ENCODE measurements at places on chromosomes 2 and 18.

- DNase-seq = no peak
Measured at GRCh38 chr2:39437522-39438296, 624 bp upstream of the MAP4K3 start.

- DNase-seq = no peak
Measured at GRCh38 chr2:214361116-214361515, 49.7 kb upstream of the VWC2L start.

GRCh38 chr18:48735080-48735676 lies 196.3 kb downstream of the CTIF start:
- DNase-seq = no peak

GRCh38 chr18:79396431-79397246 lies 909 bp downstream of the NFATC1 start:
- no peak for DNase-seq

- DNase-seq = no peak
Measured at GRCh38 chr2:234405462-234405861, 91.4 kb downstream of the ARL4C start.

- DNase-seq = no peak
Measured at GRCh38 chr2:39479696-39480095, 42.6 kb upstream of the MAP4K3 start.

GRCh38 chr2:38508311-38509039 lies 94.3 kb downstream of the HNRNPLL start:
- peak; percentile 78 for DNase-seq

- no peak for DNase-seq
Measured at GRCh38 chr2:210660-211059, 53.2 kb downstream of the SH3YL1 start.

- no peak for DNase-seq
Measured at GRCh38 chr2:233922471-233922870, 5.3 kb downstream of the TRPM8 start.

DNA sequence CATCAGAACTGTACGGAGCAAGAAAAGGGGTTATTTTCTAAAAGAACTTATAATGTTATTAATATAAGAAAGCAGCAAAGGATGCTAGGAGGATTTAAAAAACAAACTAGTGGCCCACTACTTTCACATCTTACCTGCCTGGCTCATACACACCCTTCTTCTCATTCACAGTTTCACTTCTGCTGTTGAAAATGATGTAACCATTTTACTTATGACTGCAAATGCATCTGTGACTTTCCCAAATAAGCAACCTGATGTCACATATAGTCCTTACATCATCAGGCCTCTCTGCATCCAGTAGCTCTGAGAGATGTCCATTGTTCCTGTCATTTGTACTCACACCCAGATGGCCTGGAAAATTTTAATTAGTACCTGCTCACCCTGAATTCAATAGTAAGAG lies 101.8 kb upstream of the MYO3B start:
- DNase-seq = no peak

- DNase-seq = no peak
Measured at GRCh38 chr18:9735879-9736278, 27.8 kb downstream of the RAB31 start.

GRCh38 chr18:9985641-9986040 lies 71.8 kb downstream of the VAPA start:
- no peak for DNase-seq

DNA sequence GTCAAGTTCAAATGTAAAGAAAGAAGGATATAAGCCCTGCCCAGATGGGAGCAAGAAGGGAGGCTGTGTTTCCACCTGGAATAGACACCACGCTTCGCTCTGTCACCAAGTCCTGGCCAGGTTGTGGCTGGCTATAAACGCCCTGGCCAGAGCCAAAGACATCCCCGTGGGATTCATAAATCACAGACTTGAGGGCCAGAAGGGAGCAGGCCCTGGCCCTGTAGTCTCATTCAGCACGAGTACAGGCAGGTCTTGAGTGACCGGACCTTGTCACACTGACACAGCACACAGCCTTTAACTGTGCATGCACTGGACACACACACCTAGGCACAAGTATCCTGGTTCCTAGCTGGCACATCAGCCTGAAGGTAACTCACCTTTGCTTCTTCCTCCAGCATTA lies 94.5 kb upstream of the MGAT4A start:
- no peak for DNase-seq

- no peak for DNase-seq
Measured at GRCh38 chr2:84963692-84964405, 7.1 kb upstream of the KCMF1 start.

GRCh38 chr2:71667256-71668182 lies 214.2 kb downstream of the DYSF start:
- DNase-seq = no peak

DNA sequence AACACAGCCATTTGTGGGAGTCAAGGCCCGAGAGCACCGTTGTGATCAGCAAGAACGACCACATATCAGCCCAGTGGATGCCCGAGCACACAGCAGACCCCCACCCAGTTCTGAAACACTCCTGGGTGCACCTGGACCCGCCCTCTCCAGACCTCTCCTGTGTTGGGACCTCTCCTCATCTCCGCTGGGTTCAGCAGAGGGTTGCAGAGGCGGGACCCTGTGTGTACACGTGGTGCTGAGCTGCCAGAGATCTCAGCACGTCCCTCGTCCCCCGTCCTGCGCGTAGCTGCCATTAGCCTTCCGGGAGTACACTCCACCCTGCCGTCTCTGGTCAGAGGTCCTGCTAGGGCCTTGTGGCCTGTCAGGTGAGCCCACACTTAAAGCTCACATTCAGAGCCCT lies 51.7 kb downstream of the ADI1 start:
- DNase-seq = no peak

DNA sequence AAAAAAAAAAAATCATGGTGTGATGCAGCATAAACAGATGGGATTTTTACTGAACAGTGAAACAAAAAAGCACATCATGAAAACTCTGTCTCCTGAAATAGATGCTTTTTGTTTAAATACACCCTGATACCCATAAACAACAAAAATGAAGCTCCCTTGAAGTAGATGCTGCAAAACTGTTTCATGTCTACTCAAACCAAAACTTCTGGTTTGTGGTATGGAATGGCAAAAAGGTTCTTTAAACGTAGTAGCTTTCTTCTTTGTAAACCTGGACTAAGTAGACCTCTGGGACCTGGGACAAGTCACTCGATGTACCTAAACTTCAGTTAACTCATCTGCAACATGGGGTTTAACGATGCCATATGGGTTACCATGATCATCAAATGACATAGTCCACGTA lies 64.4 kb upstream of the RAPH1 start:
- DNase-seq = no peak

GRCh38 chr2:223528036-223528435 lies 74.1 kb downstream of the SCG2 start:
- DNase-seq = no peak

DNA sequence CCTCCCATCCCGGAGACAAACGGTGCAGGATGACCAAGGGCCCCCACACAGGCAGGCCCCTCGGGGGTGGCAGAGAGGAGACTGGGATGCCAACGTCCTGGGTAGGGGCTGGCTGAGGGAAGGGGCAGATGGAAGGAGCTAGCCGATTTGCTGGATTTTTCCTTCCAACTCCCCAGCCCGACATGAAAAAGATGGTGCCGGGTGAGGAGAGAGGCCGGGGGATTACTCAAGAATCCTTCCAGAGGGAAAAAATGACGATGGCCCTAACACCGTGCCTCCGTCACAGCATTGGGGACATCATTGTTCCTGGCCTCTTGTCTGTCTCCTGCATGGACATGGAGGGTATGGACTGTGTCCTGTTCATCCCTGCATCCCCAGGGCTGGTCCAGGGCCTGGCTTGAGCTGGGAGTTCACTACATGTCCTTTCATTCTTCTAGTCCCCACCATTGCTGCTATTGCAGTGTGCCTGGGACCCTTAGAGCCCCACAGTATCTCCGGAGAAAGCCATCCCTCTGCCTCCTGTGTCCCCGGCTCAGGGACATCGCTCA lies 217.7 kb downstream of the TNS1 start:
- no peak for DNase-seq

GRCh38 chr2:236264256-236264655 lies at the start of gene ASB18:
ASB18 (minus strand) TSS chr2:236264406; CDS start chr2:236264345, 61 bp downstream.
- DNase-seq = no peak

DNA sequence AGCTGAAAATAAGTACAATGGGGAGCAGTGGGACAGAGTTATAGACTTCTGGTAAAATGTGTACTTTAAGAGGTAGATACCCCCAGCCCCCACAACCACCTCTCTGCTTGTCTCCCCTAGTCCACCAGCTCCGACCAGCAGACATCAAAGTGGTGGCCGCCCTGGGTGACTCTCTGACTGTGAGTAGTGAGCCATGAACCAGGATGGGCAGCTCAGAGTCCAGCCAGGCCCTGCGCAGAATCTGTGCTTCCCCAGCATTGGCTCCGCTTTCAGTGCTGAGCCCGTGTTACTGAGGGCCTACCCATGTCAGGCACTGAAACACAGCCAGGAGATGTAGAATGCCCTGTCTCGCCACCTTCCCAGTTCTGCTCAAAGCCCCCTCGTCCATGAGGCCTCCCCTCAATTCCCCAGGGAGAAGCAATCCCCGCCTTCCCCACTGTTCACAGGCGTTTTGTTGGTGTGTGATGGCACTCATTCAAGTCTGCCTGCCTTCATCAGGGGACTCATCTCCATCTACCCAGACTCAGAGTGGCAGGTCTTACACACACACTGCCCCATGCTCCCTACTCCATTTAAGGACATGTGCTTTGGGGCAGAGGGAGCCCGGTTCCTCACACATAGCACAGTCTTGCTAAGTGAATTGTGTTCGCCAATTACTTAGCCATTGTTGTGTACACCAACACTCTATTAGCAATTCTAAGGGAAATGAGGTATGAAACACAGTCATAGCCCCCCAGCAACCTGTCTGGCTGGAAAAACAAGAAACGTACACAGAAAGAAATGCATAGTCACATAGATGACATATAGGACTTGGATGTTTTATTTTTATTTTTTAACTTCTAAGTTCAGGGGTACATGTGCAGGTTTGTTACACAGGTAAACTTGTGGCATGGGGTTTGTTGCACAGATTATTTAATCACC lies 122.6 kb downstream of the PLB1 start:
- no peak for DNase-seq

- no peak for DNase-seq
Measured at GRCh38 chr18:26719896-26720295, 145.6 kb downstream of the AQP4 start.

GRCh38 chr2:214310319-214310718 lies 100.5 kb upstream of the VWC2L start:
- no peak for DNase-seq

DNA sequence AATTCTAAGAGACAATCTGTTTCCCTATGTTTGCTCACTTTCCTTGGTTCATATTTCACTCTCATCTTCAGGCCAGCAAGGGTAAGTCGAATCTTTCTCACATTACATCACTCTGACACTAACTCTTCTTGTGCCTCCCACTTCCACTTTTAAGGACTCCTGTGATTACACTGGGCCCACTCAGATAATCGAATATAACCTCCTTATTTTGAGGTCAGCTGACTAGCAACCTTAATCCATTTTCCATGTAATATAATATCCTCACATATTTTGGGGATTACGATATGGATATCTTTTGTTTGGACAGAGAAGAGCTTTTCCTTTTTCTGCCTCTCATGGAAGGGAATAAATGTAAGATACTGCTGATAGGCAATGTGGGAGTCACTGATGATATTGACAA lies 2015.7 kb upstream of the LRRTM1 start:
- no peak for DNase-seq

- DNase-seq = no peak
Measured at GRCh38 chr2:85187069-85187468, 53.9 kb downstream of the TCF7L1 start.

DNA sequence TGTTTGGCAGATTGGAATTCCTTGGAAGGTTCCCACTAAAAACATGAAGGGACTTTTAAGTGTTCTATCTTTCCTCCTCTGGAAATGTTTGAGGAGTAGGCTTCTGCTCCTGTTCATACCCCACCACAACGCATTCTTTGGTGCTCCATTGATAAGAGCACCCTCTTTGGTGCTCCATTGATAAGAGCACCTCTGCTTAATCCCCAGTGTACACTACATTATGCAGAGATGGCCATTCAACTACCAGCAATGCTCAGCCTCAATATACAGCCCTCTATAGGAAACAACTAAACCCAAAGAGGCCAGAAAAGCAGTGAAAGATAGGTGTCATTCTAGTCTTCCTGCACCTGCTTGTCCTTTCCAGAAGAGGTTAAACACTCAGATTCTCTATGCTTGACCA lies 1.8 kb upstream of the CHAC2 start:
- no peak for DNase-seq

DNA sequence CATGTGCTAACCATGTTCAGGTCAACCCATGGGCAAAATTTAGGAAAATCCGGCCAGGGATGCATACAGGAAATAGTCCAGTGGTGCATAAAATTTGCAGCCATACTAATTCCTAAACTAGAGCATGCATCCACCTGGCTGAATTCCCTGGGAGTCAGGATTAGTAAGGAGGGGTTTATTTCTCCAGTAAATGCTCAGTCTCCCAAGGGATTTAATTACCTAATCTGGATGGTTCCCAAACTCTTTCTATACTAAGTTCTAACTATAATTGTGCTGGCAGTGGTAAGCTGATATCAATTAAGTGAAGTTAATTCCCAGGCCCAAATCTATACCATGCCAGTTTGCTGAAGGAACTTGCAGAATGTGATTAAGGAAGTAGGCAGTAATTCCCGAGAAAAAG lies 26.2 kb upstream of the EVA1A start:
- no peak for DNase-seq

DNA sequence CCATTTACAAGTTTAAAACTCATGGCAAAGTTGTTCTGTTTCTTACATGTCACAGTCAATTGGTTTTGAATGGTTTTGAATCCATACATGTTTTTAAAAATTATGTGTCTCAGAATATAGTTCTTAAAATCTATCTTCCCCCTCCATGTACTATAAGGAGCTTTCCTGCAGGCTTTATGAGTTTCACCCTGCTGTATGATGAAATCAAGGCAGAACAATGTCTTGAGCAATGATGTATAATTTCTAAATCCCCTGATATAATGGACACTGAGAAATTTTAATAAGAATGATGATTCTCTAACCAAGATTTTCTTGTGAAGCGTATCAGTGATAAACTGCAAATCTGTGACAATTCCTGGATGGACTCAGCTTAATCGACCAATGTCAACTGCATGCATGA lies 10.6 kb upstream of the ZNF516 start:
- DNase-seq = no peak

DNA sequence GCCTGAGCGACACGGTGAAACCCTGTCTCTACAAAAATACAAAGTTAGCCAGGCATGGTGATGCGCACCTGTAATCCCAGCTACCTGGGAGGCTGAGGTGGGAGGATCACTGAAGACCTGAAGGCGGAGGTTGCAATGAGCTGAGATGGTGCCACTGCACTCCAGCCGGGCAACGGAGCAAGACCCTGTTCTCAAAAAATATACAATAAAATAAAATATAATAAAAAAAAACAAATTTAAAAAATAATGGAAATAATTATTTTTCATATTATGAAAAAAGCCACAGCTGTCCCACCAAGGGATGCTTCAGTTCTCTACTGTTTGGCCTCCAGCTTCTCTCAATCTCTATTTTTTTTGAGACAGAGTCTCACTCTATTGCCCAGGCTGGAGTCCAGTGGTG lies 10.4 kb downstream of the SLC19A3 start:
- DNase-seq = no peak

- DNase-seq = no peak
Measured at GRCh38 chr2:190910341-190911136, 29.9 kb downstream of the GLS start.
